ENCODE measurements at places on chromosomes 12 and 14.

- DNase-seq = no peak
Measured at GRCh38 chr12:24172031-24172772, 222.7 kb upstream of the SOX5 start.

DNA sequence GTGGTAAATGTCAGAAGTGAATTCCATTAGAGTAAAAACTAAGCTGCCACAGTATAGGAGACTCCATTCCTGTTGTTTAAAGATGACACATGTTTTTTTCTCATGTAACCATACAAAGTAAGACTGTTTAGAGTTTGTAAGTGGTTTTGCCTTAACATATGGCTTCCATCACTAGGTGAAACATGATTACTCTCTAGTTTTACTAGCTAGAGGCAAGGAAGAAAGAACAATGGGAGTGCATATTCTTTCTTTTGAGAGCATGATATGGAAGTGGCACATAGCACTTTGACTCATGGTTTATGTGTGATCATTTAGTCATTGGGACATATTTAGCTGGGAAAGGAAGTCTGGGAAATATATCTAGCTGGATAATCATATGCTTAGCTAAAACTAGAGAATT is 7.7 kb downstream of the ATF7IP start:
- DNase-seq = no peak

- no peak for DNase-seq
Measured at GRCh38 chr14:77926942-77927341, 127.0 kb downstream of the ADCK1 start.

GRCh38 chr12:124451016-124451415 is 116.4 kb downstream of the NCOR2 start:
- DNase-seq = no peak

- peak; percentile 48 for DNase-seq
Measured at GRCh38 chr12:121467638-121468498, 68.0 kb downstream of the RNF34 start.

- DNase-seq = no peak
Measured at GRCh38 chr14:105228562-105228961, 19.8 kb upstream of the BTBD6 start.

GRCh38 chr14:100365741-100366140 is 42.6 kb downstream of the SLC25A47 start:
- DNase-seq = no peak

GRCh38 chr14:25032092-25032784 is 17.7 kb downstream of the STXBP6 start:
- DNase-seq = no peak

DNA sequence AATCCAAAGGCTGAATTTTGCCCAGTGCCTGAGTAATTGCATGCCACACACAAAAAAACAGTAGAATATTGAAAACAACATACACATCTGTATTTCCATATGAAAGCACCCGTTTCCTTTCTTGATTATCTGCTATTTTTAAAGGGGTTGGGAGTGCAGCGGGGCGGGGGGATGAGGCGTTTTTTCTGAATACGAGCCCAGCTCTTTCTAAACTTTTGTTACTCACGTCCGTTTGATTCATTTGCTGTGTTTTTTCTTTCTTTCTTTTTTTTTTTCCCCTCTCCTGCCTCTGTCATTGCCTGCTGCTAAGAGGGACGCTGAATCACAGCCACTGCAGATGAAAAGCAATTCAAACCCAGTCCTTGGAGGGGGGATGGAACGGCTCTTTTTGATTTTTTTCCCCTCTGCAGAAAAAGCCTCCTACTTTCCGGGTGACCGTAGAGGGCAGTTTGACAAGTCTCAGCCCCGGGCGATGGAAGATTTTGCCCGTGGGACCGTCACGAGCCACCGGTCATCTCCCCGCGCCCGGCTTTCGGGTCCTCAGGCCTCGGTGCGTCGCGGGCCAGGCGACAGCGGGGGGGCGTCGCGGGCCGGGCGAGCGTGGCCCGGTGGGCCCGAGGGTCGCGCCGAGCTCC is 572 bp upstream of the RASSF8 start:
- peak; percentile 67 for DNase-seq

DNA sequence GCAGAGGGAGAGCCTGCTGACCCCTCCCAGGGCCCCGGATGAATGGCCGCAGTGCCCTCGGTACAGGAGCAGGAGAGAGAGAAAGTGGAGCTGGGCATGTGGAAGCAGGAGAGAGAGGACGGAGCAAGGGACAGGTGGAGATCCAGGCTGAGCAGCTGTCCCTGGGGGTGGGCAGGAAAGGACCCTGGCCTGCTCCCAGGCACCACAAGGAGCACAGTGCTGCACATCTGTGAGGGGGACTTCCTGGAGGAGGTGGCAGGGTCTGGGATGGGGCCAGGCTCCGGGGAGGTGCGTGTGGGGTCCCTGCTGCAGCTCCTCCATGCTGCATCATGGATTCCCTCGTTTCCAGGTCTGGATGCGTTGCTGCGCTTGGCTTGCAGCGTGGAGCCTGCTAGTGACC is 13.0 kb upstream of the DLK1 start:
- no peak for DNase-seq

DNA sequence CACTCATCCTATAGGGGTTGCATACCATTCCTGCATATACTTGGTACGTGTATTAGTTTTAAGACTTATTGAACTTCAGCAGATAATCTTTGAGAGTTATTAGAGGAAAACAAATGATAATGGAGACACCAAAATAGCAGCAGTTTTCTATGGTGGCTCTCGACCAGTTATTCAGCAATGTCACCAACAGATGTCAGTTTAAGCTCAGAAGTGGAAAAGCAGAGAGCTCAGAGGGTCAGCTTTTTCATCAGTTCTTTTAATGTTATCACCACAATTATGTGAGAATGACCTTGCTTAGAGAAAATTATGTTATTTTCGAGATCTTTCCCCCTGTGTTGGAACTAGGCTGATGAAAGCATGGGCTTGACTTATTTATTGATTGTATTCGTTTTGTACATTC is 32.0 kb downstream of the PTPN11 start:
- DNase-seq = no peak

GRCh38 chr14:86672080-86672479 is 1142.1 kb downstream of the FLRT2 start:
- no peak for DNase-seq

- DNase-seq = no peak
Measured at GRCh38 chr12:10196210-10196609, 16.5 kb upstream of the GABARAPL1 start.

DNA sequence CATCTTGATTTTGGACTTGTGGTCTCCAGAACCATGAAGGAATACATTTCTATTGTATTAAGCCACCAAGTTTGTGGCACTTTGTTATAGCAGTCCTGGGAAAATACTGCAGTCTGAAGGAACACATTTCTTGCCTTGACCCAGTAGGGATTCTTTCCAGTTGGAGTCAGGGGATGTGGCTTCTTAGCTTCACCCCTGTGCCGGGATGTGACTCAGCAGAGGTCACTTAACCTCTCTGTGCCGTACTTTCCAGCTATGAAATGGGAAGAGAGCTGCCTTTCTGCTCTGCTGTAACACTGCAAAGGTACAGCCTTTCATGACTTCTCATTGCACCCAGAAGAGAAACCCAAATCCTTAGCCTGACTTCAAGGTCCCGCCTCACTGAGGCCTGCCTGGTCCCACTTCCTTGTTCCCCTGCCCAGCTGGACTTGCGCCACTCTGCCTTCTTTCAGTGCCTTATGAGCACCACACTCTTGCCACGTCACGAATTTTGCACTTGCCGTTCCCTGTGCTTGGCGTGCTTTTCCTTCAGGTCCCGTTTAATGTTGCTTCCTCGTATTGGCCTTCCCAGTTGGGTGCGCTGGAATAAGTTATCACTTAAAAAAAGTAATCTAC is 24.2 kb downstream of the CHST11 start:
- DNase-seq = peak; percentile 37

DNA sequence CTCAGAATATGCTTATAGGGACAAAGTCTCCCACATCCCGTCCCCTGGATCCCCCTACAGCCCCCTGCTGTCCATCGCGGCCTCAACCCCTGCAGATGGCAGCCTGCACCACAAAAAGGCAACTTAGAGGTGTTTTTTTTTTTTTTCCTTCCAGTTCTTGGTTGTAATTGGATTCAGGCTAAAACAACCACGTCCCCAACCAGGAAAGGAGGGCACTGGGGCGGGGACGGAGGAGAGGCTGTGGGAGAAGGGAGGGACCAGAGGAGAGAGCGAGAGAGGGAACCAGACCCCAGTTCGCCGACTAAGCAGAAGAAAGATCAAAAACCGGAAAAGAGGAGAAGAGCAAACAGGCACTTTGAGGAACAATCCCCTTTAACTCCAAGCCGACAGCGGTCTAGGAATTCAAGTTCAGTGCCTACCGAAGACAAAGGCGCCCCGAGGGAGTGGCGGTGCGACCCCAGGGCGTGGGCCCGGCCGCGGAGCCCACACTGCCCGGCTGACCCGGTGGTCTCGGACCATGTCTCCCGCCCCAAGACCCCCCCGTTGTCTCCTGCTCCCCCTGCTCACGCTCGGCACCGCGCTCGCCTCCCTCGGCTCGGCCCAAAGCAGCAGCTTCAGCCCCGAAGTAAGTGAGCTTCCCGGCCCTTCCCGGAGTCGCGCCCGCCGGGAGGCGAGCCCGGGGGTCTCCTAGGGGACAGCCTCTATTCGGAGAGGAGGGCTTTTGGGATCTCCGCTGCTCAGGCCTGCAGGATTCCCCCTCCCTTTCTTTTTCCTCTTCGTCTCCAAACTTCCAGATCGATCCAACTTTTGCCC is at the start of gene MMP14:
MMP14 (plus strand) TSS at position 285 of the 813 bp plus-strand sequence; CDS start at position 518, 233 bp downstream.
- peak; percentile 95 for DNase-seq

- DNase-seq = no peak
Measured at GRCh38 chr12:43291516-43291915, 260.5 kb downstream of the ADAMTS20 start.

DNA sequence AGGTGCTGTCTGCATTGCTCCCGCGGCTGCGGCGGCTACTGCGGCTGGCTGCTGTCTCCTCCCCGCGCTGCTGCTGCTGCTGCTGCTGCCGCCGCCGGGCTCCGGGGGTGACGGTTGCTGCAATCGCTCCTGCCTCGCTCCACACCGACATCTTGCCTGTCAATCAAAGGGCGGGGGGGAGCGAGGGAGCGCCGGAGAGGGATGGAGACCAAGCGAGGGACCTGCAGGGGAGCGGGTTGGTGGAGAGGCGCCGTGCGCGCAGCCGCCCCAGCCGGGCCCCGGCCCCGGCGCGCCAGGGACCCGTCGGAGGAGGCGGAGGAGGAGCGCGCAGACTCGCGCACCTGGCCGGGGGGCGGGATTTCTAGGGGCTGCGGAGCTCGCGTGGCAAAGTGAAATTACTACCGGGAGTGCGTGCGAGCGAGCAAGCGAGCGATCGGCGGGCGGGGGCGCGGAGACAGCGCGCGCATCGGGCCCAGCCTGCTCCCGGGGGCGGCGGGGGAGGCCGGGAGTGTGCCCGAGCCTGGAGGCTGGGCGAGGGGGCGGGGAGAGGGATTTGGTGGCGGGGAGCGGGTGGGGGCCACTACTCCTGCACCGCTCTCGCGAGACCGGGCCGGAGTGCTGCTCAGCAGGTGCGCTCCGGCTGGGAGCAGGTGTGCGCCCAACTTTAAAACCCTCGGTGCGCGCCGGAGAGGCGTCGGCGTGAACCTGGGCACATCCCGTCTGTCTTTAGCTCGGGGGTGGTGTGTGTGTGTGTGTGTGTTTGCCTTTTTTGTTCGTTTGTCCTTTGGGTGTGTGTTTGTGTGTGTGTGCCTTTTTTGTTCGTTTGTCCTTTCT is at the start of gene KSR2:
KSR2 (minus strand) TSS at position 165 of the 834 bp plus-strand sequence. CDS start 735 bp downstream, outside the sequence.
- DNase-seq = peak; percentile 14

- no peak for DNase-seq
Measured at GRCh38 chr14:59217011-59217410, 28.5 kb downstream of the DAAM1 start.

GRCh38 chr12:78968226-78968625 is 103.7 kb downstream of the SYT1 start:
- DNase-seq = no peak

DNA sequence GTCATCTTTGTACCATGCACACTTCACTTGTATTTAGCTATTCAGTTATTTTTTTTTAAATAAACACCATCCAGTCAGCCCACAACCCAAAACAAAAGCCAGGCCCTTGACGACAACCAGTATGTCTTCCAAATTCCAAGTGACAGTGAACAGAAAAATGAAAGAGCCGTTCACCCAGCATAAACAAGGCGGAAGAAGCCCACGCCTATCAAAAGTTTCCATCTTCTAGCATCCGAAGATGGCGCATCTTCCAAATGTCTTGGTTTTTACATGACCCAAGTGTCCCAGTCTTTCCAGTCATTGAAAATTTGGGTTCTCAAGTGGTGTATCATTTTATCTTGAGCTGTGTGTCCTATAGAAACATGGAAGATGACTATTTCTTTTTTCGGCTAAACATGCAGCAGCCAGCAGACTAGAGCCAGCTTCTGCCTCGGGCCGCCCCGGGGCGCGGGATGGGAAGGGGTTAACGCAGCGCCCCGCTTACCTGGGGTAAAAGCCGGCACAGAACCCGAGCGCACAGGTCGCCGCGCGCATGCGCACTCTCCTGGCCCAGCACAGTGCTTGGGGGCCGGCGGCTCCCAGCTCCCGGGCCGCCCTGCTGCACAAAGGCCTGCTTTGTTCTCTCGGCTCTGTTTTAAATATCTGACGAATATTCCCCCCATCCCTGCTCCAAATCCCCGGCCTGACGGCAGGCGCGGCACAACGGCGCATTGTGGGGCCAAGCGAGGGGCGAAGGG is 164.8 kb downstream of the ZFP36L1 start:
- DNase-seq = no peak

GRCh38 chr12:15749937-15750336 is 39.3 kb downstream of the EPS8 start:
- no peak for DNase-seq

DNA sequence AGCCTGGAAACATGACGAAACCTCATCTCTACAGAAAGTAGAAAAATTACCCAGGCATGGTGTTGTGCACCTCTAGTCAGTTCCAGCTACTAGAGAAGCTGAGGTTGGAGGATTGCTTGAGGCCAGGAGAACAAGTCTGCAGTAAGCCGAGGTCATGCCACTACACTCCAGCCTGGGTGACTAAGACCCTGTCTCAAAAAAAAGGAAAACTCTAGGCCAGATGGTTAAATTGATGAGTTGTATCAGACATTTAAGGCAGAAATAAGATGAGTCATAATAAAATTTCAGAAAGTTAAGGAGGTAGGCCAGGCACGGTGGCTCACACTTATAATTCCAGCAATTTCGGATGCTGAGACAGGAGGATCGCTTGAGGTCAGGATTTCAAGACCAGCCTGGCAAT is 10.7 kb downstream of the EIF2S1 start:
- DNase-seq = no peak

- no peak for DNase-seq
Measured at GRCh38 chr14:72104011-72104613, 171.9 kb downstream of the RGS6 start.

DNA sequence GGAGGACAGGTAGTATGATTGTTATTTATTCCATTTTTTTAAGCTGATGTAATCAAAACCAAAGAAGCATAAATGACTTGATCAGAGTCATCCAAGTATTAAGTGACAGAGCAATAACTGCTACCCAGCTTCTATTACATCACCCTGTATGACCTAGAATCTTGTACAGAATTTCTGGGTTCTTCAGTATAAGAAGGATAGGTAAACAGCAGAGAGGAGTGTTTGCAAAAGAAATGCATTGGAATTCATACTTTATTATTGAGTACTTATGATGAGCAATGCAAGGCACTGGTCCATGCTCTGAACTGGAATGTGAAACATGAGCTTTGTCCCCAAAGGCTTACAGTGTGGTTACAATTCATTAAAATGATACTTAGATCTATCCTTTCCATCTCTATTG is 916.8 kb downstream of the DIO2 start:
- no peak for DNase-seq

GRCh38 chr12:93857991-93858447 is 180.8 kb downstream of the CRADD start:
- DNase-seq = no peak

Data from hepatic stellate cell (primary cell).